ENCODE measurements at places on chromosomes 5 and 9.
A peak's percentile ranks its signal among the peaks of the same experiment; 100 is the strongest.

DNA sequence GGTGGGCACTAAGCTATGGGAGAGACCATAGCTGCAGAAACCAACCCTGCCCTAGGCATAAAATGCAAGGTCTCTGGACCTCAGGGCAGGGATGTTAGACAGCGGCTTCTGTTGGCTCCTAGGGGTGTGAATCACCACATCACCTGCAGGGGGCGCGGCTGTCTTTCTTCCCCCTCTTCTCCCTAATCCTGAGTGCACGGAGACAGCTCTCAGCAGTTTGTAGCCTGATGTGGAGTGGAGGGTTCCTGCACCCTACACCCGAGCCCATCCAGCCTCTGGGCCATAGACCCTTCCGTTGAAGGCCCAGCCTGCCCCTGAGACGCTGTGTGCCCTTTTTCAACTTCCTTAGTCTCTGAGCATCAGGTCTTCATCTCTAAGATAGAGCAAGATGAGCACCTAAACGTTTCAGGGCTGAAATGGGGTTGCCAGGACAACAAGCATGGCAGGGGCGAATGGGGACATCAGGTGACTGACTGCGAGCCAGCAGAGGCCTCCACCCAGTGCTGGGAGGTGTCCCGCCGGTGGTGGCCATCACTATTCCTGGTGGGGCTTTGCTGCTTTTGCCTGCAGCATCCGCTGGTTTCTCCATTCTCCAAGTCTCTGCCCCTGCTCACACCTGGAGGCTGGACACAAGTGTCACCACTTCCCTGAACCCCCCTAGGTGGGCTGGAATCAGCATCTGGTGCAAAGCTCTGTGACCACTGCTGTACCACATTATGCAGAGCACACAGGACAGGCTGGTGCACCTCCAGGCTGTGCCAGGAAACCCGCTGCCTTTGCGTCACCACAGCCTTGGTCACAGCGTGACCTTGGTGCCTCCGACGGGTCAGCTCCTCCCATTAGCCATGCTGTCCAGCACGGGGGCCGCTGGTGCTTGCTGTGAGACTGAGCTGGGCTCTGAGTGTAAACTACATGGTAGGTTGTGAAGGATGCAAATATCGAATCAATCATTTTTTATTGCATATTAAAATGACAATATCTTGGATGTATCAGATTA is 2.5 kb upstream of the SEC16A start:
- DNase-seq = peak; percentile 56

- DNase-seq = no peak
These were observed 8.0 kb upstream of the HNRNPAB start for GRCh38 chr5:178196281-178196812.

GRCh38 chr5:150301170-150301505 is 1.6 kb downstream of the ARSI start:
- no peak for DNase-seq

- DNase-seq = no peak
These were observed 1.9 kb upstream of the B4GALT1 start for GRCh38 chr9:33168941-33169544.

- no peak for DNase-seq
These were observed 22.3 kb downstream of the TTC33 start for GRCh38 chr5:40733434-40733833.

GRCh38 chr9:297104-297972 is 82.7 kb downstream of the DOCK8 start:
- no peak for DNase-seq

- no peak for DNase-seq
These were observed 60.4 kb downstream of the EHMT1 start for GRCh38 chr9:137679249-137679648.

- DNase-seq = no peak
These were observed 304.7 kb downstream of the GABRG2 start for GRCh38 chr5:162372256-162372655.

- DNase-seq = no peak
These were observed 223.0 kb downstream of the PJA2 start for GRCh38 chr5:109186759-109187158.

DNA sequence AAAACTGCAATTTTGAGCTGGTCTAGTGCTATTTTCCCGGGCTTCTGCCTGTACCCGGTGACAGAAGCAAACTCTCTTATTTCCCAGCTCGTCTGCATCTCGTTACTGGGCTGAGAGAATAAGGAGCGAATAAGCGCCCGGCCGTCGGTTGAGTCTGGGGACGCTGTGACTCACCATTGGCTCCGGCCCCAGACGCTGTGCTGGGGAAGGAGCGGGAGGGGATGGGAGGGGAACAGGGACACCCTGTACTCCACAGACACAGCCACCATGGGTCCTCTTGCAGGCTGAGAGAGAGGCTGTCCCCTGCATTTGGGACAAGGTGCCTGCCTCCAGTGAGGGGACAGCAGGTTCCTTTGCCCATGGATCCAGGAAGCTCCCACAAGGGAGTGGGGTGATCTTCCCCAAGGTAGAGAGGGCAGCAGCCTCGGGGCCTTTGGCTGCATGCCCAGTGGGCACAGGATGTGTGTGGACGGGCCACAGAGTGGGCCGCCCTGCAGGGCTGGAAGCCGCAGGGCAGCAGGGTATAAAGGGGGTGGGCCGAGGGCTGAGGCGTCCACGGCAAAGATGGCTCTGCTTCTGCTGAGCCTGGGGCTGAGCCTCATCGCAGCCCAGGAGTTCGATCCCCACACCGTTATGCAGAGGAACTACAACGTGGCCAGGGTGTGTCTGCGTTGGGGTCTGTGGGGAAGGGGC is at the start of gene LCN9:
TSS of gene LCN9 (plus strand) at position 552 of the 693 bp plus-strand sequence. CDS start at position 565, 13 bp downstream.
- peak; percentile 11 for DNase-seq

- no peak for DNase-seq
These were observed 244.0 kb downstream of the ARHGAP26 start for GRCh38 chr5:143014017-143014651.

DNA sequence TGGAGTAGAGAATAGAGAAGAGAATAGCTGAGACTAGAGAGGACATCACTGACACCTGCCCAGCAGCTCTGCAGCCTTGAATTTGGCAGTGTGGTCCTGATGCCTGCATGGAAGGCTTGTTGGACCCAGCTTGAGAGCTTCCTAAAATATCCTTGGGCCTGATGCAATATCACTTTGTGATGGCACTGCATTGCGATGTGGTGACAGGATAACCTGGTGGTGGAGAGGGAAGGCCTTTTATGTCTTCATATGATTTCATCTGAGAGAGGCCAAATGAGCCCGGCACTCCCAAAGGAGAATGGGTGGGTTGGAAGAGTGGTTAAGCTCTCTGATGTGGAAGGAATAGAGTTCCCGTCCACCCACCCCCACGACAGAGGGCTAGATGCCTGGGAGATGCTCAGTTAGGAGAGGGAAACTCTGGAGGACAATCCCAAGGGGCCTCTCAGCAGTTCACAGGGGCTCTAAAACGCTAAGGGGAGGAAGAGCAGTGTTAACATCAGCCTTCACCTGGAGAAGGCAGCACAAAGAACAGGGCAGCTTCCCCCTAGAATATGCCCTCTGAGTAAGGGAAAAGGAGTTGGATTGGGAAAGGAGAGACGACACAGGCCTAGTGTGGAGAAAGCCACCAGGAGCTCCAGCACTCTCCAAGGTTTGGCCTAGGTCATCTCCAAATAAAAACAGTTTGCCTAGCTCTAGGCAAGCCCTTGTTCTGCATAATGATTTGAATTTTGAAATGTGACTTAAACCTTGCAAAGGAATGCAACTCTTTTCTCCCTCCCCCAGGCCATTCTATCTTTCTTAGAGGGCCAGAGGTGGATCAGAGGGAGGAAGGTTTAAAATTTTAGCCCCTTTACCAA is 99.8 kb upstream of the SSBP2 start:
- DNase-seq = peak; percentile 73

- no peak for DNase-seq
These were observed 112.2 kb downstream of the GABBR2 start for GRCh38 chr9:98596486-98596885.

- no peak for DNase-seq
These were observed 135.5 kb upstream of the EFNA5 start for GRCh38 chr5:107806271-107806670.

- DNase-seq = no peak
These were observed 74.9 kb upstream of the HMHB1 start for GRCh38 chr5:143737062-143737461.

DNA sequence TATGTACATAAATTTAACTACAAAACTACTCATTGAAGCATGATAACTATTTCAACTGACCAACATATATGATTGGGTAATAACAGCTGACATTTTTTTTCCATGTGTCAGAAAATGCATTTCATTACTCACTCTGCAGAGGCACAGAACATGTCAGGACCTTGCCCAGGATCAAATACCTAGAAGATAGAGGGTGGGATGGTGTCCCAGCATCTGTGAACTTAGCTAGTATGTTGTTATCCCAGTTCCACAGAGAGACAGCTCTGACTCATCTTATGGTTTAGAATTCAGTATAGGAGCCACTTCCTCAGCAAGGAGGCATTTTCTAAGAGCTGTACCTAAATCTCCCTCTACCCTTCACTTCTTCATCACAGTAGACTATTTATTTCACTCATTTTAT is 1198.6 kb upstream of the ACO1 start:
- DNase-seq = peak; percentile 6

DNA sequence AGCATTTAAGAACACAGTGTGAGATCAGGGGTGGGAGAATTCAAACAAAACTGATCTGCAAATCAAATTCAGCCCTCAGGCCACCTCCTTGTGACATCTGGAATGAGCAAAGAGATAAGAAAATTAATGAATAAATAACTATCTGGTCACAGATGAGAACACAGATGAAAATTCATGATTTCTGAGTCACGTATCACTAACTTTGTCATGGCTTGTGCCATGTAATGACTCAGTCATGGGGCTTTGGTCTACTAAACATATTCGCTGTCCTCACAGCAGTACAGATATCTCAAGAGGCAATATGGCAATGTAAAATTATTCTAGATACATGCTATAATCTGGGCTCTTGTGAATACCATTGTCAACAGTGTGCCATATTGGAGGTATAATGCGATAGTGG is 274.4 kb downstream of the MAN2A1 start:
- no peak for DNase-seq

GRCh38 chr9:752681-753200 is 88.8 kb upstream of the DMRT1 start:
- DNase-seq = no peak

DNA sequence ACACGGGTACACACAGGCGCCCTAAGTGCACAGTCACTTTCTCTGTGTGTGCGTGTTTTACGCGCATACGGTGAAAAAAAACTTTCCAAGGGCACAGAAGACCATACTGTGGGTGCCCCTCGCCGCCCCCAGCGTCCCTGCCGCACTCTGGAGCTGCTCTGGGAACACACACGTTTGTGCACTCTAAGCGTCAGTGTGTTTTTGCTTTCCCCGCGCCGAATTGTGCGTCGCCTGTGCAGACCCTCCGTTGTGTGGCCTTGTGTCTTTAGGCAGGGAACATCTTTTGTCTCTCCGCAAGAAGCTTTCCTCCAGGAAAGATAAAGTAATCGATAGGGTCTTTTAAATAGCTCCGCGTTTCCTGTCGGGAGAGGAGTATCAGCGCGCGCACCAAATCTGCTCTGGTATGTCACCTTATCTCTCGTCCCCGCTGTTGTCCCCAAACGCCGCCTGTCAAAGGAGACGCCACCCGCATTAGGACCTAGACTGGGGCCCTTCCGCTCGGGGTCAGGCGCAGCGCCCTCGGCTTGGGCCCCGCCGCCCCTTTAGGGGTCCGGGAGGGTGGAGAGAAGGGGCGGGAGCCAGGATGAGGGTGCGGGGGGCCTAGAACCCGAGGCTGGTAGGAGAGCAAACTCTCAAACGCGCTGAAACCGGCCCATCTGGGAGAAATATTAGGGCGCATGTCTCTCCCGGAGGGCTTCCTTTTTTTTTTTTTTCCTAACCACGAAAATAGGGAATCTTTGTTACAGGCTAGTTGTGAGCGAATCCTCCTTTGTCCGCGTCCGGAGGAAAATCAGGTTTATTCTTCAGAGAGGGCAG is 10.5 kb upstream of the NKX2-5 start:
- DNase-seq = no peak

- DNase-seq = no peak
These were observed 42.7 kb downstream of the NR3C1 start for GRCh38 chr5:143360755-143361154.

DNA sequence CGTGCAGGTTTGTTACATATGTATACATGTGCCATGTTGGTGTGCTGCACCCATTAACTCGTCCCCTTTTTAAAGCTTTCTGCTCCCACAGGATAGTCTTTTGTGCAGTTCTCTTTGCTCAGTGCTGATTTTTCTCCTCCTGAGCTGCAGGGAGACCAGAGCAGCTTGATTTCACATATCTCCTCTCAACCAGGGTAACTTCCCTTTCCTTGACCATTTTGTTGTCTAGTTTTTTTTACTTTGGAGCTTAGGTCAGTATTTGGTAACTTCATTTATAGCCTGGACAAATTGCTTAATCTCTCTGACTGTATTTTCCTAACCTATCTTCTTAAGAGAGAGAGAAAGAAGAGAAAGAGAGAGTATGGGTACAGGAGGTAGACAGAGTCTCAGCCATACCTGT is 137.1 kb upstream of the ZNF366 start:
- DNase-seq = no peak

DNA sequence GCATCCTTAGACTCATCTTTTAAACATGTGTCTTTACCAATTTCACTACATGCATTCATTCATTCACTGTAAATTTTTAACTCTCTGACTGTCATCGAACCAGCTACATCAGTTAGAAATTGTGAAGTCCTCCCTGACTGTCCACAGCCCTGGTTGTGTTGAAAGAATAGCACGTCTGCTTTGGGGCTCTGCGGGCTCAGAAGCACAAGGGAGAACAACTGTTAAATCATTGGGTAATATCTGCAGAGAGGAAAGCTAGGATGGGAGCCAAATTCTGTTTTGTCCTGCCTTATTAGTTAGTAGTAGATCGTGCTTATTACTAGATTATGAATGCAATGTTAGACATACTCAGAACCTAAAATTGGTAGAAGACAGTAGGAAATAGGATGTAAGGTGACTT is 26.3 kb upstream of the FAM120AOS start:
- peak; percentile 20 for DNase-seq

DNA sequence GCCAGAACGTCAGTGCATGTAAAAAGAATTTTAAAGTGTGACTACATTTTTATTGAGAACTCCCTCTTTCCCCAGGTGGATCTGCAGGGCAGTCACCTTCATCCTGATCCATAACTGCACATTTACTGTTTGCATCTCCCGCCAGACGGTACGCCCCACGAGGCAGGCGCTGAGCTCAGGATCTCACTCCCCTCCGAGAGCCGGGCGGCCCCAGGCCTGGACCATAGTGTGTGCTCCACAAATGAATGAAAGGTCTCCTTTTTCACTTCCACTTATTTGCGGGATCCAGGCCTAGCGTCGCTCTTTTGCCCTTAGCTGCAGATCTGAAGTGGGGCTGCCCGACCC is 378 bp downstream of the DROSHA start:
- DNase-seq = peak; percentile 49

- no peak for DNase-seq
These were observed 15.4 kb downstream of the MEGF10 start for GRCh38 chr5:127306036-127306435.

DNA sequence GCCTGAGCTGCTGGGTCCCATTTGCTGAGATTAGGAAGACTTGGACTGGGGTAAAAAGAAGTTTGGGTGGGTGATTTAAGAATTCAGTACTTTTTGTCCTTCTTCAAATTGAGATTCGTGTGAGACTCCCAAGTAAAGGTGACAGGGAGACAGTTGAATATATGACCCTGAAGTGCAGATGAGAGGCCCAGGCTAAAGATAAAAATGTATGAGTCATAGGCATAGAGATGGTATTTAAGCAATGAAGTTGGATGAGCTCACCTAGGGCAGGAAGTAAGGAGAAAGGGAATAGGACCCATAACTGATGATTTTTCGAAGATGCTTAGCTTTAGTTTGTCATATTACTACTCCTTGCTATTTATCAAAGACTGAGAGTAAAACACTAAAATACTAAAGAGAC is 255.9 kb upstream of the ADRA1B start:
- DNase-seq = peak; percentile 11
